T-helper 22 cell (primary cell): ENCODE measurements at places on chromosomes 4 and X.

DNA sequence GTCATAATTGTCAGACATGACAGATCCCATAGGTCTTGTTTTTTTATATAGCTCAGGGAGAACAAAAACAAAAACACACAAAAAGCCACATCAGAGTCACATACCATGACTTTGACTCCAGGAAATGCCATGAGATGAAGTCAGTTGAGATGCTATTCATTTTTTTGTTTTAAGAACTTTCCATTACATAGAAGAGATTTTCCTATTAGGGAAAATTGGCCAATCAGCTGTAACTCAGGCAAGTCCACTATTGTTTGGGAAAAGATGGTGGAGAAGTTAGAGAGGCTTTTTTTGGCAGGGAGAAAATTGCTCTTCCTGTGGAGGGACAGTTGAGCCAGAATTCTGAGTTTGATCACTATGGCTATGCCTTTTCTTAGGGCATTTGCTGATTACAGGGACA, 72.6 kb downstream of the SMARCA5 start:
- no peak for DNase-seq

- no peak for DNase-seq
Observed at GRCh38 chr4:11376571-11376970, 52.1 kb downstream of the HS3ST1 start.

- DNase-seq, result no peak
Observed at GRCh38 chr4:52661966-52662690, 3.0 kb upstream of the USP46 start.

- DNase-seq, result no peak
Observed at GRCh38 chr4:80140194-80140593, 57.1 kb upstream of the PRDM8 start.

- DNase-seq, result no peak
Observed at GRCh38 chrX:3271834-3272186, 74.6 kb downstream of the MXRA5 start.

- DNase-seq, result no peak
Observed at GRCh38 chr4:71524756-71525155, 185.9 kb downstream of the SLC4A4 start.

GRCh38 chr4:38894322-38894982, 26.8 kb downstream of the FAM114A1 start:
- no peak for DNase-seq

DNA sequence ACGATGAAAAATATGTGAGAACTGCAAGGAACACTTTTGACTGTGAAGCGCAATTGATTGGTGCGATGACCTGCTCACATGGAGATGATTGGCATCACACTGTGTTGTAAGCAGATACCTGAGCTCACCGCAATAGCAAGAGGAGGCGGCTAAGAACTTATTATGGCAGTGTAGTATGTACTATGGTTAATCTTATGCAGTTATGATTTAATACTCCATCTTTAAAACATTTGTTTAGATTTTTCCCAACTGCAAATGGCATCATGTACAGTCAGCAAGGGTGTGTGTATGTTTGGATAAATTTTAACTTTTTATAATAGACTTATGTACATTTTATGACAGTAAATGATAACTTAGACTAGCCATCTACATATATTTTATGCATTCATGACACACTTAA, 25.5 kb downstream of the PRIMPOL start:
- DNase-seq, result no peak

- DNase-seq, result peak; percentile 39
Observed at GRCh38 chrX:101658661-101659491, 774 bp downstream of the ARMCX2 start.

DNA sequence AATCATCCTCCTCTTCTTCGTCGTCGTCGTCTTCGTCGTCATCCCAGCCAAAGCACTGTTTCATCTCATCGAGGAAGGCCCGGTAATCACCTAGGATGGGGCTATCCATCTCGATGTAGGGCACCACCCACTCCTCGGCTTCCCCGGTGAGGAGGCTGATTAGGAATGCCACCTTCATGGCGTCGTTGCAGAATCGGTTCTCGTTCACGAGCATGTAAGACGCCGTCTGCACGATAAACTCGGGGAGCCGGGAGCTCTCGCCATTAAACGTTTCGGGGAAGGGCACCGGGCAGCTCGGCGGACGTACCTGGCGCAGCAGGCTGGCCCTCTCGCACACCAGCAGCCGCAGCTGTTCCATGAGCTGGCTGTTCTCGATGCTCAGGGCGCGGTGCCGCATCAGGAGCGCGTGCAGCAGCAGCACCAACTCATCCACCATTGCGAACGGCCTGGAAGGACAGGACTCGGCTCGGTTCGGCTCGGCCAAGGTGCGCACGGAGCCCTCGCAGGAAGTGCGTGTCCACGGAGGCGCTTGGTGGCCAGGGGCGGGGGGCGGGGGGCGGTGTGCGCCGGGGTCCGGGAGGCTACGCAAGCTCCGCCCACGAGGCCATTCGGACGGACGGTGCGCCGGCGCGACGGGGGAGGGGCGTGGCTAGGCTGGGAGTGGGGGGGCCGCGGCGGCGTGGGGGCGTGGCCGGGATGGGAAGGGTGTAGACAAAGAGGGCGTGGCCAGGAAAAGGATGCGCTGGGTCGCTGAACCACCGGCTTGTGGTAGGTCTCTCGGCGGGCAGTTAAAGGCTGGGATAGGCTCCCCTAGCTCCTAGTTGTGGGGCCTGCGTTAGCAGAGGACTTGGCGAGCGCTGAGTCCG, at the start of gene LDOC1:
Gene LDOC1 (minus strand): TSS at position 544 of the 866 bp plus-strand sequence. CDS start 108 bp downstream, at position 436.
- DNase-seq, result peak; percentile 55

- DNase-seq, result no peak
Observed at GRCh38 chrX:49987651-49988050, 65.3 kb downstream of the CLCN5 start.

GRCh38 chr4:144740316-144740715, 94.4 kb downstream of the HHIP start:
- no peak for DNase-seq

DNA sequence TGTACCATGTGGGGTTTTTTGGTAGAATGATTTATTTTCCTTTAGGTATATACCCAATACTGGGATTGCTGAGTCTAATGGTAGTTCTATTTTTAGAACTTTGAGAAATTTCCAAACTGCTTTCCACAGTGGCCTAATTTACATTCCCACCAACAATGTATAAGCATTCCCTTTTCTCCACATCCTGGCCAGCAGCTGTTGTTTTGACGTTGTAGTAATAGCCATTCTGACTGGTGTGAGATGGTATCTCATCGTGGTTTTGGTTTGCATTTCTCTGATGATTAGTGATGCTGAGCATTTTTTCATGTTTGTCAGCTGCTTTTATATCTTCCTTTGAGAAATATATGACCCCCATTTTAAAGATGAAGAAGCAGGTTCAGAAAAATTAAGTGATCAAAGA, 153.7 kb downstream of the CBR4 start:
- no peak for DNase-seq

DNA sequence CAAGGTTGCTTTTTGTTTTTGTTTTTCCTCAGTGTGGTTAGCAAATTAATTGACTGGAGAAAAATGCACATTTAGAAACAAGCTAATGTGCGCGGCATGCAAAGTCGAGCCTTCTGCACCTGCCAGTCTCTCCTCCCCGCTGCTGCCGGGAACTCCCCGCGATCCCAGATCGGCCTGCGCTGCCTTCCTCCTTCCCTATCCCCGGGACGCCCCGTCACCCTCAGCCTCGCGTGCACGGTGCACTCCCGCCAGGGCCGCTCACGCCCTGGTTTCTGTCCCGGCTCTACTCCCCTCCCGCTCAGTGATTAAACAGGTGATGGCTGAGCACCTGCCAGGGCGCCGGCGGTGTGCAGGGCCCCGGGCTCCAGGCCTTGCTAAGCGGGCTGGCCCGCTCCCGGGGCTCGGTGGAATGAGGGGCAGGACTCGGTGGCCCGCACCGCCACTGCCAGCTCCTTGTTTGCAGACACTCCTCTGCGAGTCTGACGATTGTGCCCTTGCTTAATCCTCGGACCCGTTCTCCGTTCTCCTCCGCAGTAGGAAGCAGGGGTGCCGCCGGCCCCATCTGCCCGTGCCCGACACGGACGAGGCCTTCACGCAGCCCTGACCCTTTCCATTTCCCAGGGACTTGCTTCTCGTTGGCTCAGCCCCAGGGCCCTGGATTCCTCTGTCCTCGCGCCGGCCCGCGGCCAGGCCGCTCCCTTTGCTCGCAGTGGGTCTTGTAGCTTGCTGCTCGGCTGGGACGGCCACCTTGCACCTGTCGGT, 143.4 kb downstream of the TRIML1 start:
- no peak for DNase-seq

DNA sequence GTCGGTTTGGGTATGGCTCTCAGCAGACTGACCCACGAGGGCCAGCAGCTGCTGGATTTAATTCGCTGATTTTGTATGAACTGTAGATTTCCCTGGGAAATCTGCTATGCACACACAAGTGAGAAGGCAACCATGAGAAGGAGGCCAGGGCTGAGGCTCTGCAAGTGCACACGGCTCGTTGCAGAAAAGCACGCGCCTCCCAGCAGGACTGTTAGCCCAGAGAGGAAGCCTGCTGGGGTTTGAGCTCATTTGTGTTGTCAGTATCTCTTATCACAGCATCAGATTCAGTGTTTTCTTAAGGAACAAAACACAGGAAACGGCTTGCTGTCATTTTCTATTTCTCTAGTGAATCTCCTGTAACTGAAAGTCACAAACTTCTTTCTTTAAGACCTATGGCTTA, 296.2 kb upstream of the FAT1 start:
- DNase-seq, result no peak

DNA sequence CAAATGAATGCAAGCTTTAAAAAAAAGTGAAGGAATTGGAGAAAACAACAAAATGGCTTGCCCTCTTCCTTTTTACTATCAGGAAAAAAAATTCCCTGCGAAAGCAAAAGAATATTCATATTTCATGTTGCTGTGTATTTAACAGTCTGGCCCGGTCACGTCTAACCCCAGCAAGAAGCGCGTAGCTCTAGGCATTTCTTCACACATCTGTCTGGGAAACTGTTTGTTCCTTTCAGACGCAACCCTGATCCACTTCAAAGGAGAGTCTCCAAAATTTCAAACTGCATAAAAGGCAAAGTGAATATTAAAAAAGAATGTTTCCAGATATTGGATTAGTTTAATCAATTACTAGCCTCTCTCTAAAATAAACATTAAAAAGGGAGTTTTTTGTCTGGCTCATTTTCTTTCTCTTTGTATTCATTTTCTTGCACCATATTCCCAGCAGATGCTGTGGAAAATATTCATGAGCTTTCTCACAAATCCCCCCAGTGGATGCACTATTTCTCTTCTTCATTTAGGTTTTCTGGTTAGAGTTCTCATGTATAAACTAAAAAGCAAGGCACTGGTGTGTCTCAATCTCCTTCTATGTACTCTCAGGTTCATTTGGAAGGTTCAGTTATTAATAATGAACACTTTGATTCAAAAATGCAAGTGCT, 145.3 kb downstream of the MID1 start:
- DNase-seq, result no peak

DNA sequence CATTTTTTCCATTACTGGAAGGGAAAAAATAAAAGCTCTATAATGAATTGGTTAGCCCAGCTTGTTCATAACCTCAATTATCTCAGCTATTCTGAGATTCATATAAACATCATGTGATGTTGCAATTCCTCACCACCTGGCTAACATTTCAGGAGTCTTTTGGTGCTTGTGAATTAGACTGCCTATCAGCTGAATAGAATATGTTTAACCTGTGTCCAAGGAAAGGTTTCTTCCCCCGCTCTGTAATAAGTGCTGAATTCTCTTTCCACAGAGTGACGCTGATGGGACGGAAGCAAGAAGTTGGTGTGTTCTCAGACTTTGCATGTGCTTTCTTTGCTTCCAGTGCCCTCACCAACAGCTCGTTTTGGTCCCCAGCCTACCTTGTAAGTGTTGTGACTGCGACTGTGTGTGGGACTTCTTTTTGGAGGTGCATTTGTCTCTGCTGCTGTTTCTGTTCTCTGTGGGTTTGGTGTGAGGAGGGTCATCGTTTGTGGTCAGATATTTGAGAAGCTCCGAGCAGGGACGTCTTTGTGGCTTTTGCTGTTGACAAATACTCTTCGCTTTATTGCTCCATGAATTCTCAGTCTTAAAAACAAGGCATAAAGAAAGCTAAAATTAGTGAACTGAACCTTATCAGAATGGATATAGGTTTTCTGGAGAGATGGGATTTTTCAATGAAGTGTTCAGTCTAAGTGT, 61.7 kb downstream of the PPARGC1A start:
- DNase-seq, result no peak

DNA sequence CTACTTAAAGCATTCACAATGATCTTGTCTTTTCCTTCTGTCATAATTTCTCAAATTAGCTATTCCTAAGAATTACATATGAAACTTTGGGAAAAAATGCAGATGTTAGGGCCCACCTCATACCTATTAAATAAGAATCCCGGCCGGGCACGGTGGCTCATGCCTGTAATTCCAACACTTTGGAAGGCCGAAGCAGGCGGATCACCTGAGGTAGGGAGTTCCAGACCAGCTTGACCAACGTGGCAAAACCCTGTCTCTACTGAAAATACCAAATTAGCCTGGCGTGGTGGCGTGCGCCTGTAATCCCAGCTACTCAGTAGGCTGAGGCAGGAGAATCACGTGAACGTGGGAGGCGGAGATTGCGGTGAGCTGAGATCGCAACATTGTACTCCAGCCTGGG, 158.4 kb upstream of the TLL1 start:
- DNase-seq, result no peak
